ENCODE measurements at places on chromosomes 16 and 17. TPM values are rescaled to one million over a fixed set of nuclear protein-coding genes. Genes with fewer than 3 reads are reported as not detected.

The PRR35 gene
- 0.39 TPM for total RNA-seq

The RAB40B gene
- total RNA-seq = 25.5 TPM

The TBX2 gene
- total RNA-seq = under 0.01 TPM

The CTRL gene
- total RNA-seq = 0.79 TPM

The FBXO39 gene
- total RNA-seq = not detected

The PPY gene
- not detected for total RNA-seq

The PRSS53 gene
- 3.1 TPM for total RNA-seq

The BOLA2B gene
- total RNA-seq = 42.0 TPM

The C16orf86 gene
- total RNA-seq = 4.7 TPM

The MAP3K14 gene
- 6.1 TPM for total RNA-seq

The TMIGD1 gene
- total RNA-seq = not detected

The CX3CL1 gene
- total RNA-seq = not detected

The PCYT2 gene
- total RNA-seq = 51.3 TPM

The ABCA3 gene
- total RNA-seq = under 0.01 TPM

The GOSR2 gene
- total RNA-seq = 43.4 TPM
